ENCODE measurements at places on chromosomes 16 and 17.

DNA sequence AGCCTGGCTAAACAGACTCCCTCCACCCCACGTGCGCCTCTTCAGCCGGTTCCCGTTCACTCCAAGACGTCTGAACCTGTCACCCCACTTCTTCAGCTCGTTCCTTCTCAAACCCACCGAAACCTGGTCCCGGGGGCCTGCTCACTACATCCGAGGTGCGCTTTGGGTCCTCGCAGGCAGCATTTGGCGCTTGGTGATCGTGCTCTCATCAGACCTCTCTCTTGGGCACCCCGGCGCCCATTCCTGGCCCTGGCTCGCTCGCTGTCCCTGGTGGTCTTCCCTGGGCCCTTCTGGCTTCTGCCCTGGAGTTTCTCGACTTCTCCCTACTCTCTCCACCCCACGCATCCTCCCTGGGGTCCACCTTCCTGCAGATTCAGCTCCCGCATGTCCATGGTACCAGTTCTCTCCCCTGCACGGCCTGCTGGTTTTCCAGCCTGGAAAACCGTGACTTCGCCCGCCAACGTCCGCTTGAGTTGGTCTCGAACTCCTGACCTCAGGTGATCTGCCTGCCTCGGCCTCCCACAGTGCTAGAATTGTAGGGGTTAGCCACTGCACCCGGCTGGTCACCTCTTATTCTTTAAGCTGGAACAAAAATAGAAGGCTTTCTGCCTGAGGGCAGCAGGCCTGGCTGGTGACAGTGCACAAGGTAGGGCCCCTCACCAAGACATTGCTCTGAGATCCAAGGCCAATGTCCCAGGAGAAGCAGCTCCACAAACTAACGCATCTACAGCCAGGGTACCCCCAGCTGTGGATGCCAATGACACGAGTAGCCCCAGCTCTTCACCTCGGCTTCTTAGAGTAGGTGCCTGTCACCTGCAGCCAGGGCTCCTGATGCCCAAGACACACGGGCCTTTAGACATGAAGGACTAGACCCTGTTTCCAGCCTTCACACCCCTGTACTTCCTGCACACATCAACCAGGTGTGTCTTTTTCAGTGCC, 1.1 kb upstream of the MEAK7 start:
- DNase-seq, result no peak

DNA sequence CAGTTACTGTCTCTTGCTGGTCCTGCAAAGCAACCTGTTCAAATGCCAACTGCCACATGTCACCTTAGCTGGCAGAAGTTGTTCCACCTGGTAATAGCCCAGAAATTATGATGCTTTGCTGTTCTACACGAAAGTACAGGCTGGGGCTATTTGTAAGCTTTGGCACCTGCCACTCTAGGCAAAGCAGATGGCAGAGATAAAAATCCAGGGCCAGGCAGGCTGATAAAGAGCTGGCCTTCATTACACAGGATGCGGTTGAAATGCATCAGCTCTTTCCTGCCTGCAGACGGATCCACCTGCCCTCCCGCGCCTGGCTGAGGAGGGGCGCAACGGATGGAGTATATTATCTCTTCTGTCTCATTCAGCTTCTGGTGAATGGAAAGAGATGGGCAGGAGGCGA, 29.3 kb upstream of the KDM8 start:
- peak; percentile 81 for DNase-seq

DNA sequence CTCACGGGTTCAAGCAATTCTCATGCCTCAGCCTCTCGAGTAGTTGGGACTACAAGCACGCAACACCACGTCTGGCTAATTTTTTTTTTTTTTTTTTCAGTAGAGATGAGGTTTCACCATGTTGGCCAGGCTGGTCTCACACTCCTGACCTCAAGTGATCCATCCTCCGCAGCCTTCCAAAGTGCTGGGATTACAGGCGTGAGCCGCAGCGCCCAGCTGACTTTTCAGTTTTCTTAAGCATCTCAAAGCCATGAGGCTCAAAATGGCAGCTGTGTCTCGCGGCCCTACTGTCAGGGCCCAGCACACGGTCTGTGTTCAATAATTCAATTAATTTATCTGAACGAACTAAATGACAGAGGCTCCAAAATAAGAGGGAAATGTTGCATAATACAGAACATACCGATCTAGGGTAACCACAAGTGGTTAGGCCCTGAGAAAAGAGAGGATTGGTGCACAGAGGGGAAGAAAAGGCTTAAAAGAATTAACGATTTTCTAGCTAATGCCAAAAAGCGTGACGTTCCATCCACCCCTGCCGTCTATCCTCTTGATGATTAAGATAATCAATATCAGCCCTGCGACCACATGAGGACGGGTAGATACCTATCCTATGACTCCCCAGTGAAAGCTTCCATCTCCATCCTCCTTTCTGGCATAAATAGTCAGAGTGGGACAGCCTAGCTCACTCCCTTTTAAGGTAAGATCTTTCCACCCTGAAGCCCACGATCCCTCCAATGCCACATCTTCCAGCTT, 136.9 kb downstream of the SLC39A11 start:
- DNase-seq, result no peak

DNA sequence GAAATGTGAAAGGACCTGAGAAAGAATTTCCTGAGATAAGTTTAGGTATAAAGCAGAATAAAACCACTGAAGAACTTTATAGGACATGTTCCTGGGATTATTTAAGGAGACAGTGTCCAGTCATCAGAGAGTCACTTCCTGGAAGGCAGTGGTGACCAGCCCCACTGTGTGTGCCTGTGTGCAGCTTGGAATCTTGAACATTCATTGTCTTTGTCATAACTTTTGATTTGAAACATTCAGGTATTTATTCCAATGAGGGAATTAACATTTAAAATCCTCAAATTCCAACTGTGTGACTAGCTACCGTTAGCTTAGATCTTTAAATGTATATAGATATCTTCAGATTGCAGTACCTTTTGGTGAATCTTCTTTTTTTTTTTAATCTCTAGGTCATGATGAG, 61.7 kb upstream of the MRC2 start:
- DNase-seq, result no peak

DNA sequence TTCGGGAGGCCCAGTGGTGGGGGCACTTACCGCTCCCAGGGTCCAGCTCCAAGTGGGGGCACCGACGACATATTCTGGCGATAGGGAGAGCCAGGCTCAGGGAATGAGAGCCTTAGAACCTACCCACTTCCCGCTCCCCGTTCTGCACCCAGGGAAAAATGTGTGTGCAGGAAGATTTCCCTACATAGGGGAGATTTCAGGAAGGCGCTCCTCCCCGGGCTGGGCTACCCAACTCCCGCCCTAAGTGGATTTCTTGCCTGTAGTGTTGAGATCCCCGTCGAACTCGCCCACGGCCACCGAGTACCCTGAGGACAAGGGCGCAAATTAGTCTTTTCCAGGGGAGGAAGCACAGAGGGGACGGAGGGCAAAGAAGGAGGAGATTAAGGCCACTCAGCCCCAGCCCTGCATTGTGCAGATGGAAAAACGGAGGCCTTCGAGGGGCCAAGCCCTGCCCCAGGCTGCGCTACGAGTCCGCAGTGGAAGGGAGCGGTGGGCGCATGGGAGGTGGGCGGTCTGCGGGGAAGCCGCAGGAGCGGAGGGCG, 5.1 kb downstream of the ITGA2B start:
- DNase-seq, result no peak

- DNase-seq, result peak; percentile 87
These were observed 40.9 kb downstream of the RFFL start for GRCh38 chr17:35022536-35023063.

DNA sequence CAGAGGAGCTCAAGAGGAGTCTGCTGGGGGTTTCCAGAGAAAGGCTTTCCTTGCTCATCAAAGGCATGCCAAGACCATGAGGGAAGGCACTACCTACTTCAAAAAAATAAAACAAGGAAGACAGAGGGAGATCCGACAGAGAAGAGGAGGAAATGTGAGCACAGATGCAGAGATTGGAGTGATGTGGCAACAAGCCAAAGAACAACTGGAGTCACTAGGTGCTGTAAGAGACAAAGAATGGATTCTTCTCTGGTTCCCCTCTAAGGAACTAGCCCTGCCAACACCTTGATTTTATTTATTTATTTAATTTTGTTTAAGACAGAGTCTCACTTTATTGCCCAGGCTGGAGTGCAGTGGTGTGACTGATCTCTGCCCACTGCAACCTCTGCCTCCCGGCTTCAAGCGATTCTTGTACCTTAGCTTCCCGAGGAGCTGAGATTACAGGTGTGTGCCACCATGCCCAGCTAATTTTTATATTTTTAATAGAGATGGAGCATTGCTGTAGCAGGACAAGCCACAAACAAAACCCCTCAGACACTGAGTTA, 13.8 kb upstream of the ACSF2 start:
- DNase-seq, result no peak
